ENCODE measurements at places on chromosomes 16 and 17.

- no peak for DNase-seq
Observed at GRCh38 chr17:340074-340473, 12.5 kb downstream of the RPH3AL start.

DNA sequence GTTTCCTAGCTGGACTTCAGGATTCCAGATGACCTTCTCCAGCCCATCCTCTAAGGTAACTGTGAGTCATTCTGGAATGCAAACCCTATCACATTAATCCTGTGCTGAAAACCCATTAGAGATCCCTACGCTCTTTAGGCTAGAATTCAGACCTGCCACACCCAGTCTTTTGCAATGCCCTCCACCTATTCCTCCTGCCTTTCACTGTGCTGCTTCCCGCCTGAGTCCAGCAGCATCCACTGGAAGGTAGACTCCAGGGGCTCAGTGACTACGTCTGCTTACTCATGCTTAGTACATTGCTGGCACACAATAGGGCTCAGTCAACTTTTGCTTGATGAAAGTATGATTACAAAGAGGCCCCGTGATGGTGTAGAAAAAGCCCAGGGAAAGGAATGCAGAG lies 121.1 kb downstream of the SPACA3 start:
- no peak for DNase-seq

- DNase-seq, result no peak
Observed at GRCh38 chr17:27352448-27353032, 58.6 kb downstream of the WSB1 start.

GRCh38 chr16:54447576-54448440 lies 161.2 kb upstream of the IRX3 start:
- DNase-seq, result peak; percentile 10

- DNase-seq, result no peak
Observed at GRCh38 chr17:13031718-13032350, 14.0 kb upstream of the ELAC2 start.

- DNase-seq, result no peak
Observed at GRCh38 chr17:46814446-46814845, 4.0 kb downstream of the WNT3 start.

DNA sequence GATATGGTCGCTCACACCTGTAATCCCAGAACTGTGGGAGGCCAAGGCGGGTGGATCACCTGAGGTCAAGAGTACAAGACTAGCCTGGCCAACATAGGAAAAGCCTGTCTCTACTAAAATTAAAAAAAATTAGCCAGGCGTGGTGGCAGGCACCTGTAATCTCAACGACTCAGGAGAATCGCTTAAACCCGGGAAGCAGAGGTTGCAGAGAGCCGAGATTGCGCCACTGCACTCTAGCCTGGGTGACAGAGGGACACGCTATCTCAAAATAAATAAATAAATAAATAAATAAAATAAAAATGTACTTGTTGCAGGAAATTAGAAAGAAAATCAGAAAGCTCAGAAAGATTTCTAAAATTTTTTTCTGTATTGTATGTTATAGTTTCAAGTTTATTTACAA lies 113.9 kb downstream of the LITAF start:
- no peak for DNase-seq

DNA sequence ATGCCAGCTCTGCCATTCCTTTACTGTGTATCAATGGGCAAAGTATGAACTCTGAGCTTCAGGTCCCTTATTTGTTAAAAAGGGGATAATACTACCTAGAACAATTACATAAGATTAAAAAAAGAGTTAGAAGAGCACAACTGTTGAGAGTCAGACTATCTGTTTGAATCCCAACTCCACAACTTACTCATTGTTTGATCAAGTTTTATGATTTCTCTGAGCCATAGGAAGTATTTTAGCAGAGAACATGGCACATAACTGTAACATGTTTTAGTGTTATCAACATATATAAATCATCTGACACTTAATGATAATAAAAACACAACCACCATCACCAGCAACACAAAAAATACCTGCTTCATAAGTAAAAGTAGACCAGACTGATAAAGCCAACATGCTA lies 421.3 kb downstream of the ZFHX3 start:
- DNase-seq, result no peak

- peak; percentile 5 for DNase-seq
Observed at GRCh38 chr16:28317040-28317880, 24.9 kb downstream of the SBK1 start.

- no peak for DNase-seq
Observed at GRCh38 chr16:67268136-67268579, 11.2 kb upstream of the PLEKHG4 start.

DNA sequence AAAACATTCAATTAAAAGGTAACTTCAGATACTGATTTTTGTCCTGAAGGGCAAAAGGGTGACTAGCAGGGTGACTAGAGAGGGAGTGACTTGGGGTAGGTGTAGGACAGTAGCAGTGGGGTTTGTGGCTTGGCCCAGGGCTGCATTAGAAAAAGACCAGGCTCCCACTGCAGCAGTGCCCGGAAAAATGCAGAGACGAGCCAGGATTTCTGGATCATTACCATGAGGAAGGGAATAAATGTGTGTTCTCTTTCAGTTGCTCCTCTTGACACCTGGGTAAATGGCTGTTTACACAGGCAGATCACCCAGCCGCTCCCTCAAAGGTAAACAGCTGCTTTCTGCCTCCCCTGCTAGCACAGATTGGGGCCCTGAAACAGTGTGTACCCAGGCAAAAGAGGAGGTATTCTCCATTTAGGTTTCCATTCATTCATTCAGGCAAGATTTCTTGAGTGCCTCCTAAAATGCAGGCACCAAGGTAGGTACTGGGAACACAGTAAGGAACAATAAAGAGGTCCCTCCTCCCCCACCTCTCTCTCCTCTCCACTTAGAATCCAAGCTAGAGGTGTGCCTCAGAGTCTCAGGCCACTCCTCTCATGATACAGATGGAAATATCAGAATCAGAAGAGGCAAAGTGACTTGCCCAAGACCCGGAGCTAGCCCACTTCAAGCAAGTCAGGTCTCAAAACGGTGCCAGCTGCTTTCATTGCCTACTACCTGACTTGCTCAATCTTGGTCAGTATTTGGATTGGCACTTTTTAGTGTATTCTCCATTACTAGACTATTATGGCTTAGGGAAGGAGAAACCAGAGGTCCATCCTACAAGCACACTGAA lies 15.2 kb upstream of the TOX3 start:
- no peak for DNase-seq

DNA sequence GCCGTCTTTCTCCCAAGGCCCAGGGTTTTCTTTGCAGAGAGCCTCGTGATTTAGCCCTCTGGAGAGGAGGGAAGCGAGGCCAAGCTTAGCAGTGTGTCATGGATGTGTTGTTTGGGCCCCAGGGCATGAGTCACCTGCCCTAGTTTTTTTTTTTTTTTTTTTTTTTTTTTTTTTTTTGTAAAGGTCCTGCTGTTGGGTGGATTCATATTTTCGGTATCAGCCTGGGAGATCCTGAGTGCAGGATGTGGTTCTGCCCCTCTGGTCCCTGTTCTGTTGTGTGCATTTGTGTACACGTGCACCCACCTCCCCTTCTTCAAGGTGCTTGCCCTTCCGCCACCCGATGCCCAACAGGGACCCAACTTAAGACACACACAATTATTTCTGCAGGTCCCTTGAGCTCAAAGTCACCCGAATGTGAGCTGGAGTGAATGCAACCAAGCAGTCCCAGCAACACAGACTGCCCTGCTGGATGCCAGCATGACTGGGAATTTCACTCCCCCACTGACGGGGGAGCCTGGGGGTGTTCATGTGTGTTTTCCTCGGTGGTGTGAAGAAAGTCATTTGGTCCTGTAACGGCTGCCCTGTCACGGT lies 265.8 kb upstream of the TNRC6C start:
- no peak for DNase-seq

DNA sequence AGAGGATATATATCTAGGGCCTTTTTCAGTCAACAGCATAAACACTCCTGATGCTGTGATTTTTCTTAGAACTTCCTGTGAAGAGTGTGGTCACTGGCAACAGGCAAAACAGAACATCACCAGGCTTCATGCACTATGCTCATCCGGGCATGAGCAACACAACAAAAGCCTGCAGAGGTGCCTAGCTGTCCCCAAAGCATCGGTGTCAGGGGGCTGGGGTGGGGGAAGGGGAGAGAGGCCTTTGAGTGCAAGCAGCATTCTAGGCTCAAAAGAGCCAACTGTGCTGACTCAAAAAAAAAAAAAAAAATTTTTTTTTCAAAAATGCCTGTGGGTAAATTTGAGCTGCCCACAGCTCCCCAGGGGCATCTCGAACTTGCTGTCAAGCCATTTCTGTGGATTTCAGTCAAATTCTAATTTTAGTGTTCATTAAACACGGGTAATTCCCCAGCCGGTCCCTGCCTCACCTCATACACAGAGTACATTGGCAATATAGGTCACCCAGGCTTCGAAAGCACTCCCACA lies 194.6 kb upstream of the DYNLRB2 start:
- no peak for DNase-seq

- peak; percentile 18 for DNase-seq
Observed at GRCh38 chr17:64148699-64149098, 18.8 kb upstream of the ERN1 start.

GRCh38 chr17:71753070-71753469 lies 367.8 kb upstream of the SOX9 start:
- no peak for DNase-seq

GRCh38 chr16:68000450-68000849 lies 1.2 kb upstream of the DPEP2 start:
- no peak for DNase-seq

GRCh38 chr17:7579001-7579833 lies at the start of gene CD68:
TSS of gene CD68 (plus strand) at chr17:7579638. CDS start at chr17:7579678, 40 bp downstream.
- DNase-seq, result peak; percentile 57

GRCh38 chr17:64540118-64540776 lies 33.5 kb downstream of the CEP95 start:
- no peak for DNase-seq

GRCh38 chr17:54924405-54924804 lies 23.8 kb downstream of the TOM1L1 start:
- DNase-seq, result no peak

- no peak for DNase-seq
Observed at GRCh38 chr17:61122326-61122913, 277.2 kb upstream of the TBX2 start.

DNA sequence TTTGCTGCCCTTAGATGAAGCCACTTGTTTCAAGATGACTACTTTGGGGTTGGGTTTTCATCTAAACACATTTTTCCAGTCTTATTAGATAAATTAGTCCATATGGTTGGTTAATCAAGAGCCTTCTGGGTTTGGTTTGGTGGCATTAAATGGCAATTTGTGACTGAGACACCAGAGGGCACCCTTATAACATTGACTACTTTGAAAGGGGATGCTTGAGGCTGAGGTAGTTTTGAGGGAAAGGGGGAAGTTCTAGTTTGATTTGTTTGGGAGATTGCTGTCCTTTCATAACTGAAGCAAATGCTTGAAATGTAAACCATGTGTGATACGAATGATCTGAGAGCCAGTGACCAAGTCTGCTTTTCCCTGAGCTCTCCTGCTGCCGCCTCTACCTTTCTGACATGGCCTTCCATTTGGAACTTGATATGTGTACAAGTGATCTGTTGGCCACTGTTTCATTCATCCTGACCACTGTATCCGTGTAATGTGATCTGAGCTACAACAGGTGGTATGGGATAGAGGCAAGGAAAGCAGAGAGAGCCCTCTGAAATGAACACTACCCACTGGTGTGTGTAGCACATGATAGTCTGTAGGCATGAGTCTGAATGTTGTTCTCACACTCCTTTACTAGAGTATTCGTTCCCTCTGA lies 5.8 kb upstream of the RARA start:
- no peak for DNase-seq

- DNase-seq, result no peak
Observed at GRCh38 chr17:2101448-2102257, 46.8 kb downstream of the HIC1 start.

DNA sequence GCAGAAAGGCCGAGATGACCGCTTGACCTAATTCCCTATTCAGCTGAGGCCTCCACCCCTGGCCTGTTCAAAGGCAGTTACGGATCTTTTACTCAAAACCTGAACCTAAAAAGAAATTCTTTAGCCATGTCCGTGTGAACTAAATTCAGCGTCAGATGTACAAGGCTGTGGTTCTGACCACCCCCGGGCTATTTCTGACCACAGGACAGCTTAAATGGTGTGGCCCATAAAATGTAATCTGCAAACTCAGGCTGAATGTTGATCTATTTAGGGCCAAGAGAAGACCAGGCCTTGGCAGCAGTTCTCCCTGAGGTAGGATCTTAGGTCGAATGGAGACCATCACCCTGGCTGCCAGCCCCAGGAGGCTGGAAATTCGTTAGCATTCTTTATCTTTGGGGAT lies 485.5 kb downstream of the WWOX start:
- no peak for DNase-seq

- no peak for DNase-seq
Observed at GRCh38 chr16:23858542-23858941, 22.8 kb downstream of the PRKCB start.

GRCh38 chr16:58037365-58038057 lies 12.0 kb downstream of the MMP15 start:
- DNase-seq, result no peak

GRCh38 chr16:13935408-13935807 lies 15.5 kb downstream of the ERCC4 start:
- no peak for DNase-seq

DNA sequence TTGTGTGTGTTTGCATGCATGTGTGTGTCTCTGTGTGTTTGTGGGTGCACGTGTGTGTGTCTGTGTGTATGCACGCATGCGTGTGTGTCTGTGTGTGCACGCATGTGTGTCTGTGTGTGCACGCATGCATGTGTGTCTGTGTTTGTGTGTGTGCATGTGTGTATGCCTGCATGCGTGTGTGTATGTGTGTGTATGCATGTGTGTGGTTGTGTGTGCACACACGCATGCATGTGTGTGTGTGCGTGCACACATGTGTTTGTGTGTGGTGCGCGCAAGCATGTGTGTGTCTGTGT lies 239.9 kb upstream of the TNRC6C start:
- DNase-seq, result no peak

- no peak for DNase-seq
Observed at GRCh38 chr17:61484174-61484573, 32.0 kb downstream of the TBX4 start.

GRCh38 chr17:50904518-50905459 lies 38.6 kb upstream of the TOB1 start:
- peak; percentile 65 for DNase-seq

GRCh38 chr17:19610311-19610710 lies 38.2 kb upstream of the ALDH3A2 start:
- DNase-seq, result no peak

- DNase-seq, result no peak
Observed at GRCh38 chr16:55510185-55510805, 1.4 kb downstream of the LPCAT2 start.

- DNase-seq, result no peak
Observed at GRCh38 chr17:66691644-66692420, 143.1 kb upstream of the CACNG5 start.
